Renal cortical epithelial cell (primary cell): ENCODE measurements at places on chromosomes 11 and 22. TPM values are rescaled to one million over a fixed set of nuclear protein-coding genes. Genes with fewer than 3 reads are reported as not detected.
A peak's percentile ranks its signal among the peaks of the same experiment; 100 is the strongest.

GRCh38 chr11:66643745-66644437, 5.4 kb downstream of the RBM4 start:
- no peak for DNase-seq

- DNase-seq: no peak
Observed at GRCh38 chr22:46089426-46090035, 60.8 kb upstream of the PPARA start.

DNA sequence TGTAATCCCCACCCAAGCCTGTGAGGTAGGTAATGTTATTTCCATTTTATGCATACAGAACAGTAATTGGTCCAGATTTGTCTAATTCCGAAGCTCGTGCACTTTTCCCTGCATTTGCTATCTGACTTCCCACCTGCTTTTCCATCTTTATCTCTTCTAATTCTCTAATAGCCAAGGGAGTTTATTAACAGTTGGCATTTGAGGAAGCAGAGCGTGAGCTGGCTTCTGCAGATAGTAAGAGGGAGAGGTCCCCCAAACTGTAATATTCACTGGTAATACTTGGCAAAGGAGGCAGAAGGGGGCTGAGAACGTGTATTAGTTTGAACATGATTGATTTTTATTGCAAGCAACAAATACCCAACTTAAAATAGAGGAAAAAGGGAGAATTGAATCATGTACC, 110.8 kb upstream of the SPON1 start:
- no peak for DNase-seq

- no peak for DNase-seq
Observed at GRCh38 chr22:39620924-39621690, 50.6 kb downstream of the CACNA1I start.

GRCh38 chr11:10351765-10352641, 47.1 kb downstream of the ADM start:
- DNase-seq: peak; percentile 88

GRCh38 chr11:7204778-7205177, 46.9 kb upstream of the SYT9 start:
- peak; percentile 73 for DNase-seq

DNA sequence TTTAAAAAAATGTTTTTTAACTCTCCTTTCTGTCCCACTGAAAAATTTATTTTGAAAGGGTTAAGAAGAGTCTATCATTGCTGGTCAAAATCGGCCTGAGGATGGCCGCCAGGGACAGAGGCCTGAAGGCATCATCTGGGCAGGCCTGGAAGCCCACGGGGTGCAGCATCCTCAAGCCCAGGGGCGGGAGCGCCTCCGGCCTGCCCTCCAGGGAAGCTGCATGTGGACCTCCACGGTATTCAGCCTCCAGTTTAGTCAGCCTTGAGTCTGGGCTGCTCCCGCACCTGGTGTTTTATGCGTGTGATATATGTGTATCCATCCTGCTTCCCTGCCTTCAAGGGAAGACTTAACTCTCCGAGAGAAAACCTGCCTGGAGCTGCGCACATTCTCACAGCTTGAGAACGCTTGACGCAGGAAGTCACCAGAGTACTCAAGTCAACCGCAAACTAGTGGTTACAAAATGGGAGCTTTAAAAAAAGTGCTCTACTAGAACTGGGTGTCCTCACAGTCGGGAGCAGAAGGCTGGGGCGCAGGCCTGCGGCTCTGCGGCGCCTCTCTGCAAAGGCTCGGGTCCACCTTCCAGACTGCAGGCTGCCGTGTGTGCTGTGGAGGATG, 13.6 kb upstream of the BID start:
- DNase-seq: no peak

DNA sequence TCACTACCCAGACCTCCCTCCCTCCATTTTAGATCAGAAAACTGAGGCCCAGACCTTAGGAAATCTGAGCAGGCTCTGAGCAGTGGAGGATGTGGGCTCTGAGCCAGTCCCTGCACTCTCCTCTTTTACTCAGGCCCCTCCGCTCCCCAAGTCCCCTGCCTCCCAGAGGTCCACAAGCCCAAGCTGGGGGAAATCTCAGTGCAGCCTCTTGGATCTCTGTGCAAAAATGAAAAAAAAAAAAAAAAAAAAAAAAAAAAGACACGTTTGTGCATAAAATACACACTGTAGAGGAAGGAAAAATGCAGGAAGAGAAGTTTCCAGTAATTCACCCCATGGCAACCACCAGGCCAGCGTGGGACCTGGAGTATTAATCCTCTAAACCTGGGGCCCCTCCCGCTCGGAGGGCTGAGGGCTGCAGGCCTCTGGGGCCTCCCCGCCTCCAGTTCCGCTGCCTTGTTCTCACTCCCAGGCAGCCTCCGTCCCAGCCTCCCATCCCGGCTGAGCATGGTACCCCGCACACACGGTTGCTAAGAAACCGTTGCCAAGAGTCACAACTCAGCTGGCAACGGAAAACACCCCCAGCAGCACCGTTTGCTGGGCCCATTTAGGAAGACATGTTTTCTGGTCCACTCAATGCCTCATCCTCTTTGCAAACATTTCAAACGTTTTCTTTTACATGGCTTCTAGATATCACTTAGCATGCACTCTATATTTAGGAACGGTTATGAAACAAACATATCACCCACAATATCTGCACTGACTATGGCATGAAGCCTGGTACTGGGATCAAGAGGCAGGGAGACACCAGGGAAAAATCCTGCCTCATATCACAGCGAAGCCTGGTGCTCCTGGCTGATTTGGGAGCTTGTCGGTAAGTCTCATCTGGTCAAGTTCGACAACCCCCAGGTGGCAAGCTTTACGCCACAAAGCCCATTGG, 227.5 kb downstream of the CTTN start:
- DNase-seq: no peak

DNA sequence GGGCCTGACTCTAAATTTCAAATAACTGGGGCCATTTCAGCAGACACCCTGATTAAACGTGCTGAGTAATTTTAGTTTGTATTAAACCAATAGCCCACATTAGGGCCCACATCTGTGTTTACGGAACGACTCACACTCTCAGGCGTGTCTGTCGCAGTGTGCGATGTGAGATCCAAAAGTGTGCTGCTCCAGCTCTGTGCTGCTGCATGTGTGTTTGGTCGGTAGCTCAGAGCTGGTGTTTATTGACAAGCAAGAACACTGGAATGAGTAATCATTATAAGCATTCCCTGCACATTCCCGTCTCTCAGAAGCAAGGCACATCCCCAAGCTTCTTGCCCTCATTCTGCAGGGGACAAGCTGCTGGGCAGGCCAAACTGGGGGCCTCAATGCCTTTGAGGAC, 7.8 kb downstream of the OPCML start:
- no peak for DNase-seq

DNA sequence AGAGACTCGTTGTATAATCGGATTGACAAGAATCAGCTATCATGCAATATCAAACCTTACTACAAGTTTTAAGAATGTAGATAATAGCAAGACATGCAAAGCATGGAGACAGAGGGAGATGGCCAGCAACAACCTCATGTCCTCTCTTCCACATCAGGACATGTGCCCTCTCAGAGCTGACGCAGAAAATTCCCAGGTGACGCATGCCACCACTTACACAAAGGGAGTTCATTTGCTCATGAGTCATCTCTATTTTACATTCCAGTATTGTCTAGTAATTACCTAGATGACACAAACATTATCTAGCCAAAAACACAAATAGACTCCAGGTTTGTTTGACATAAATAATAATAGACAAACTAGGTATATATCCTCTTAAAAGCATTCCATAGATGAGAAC, 38.1 kb upstream of the OPCML start:
- DNase-seq: no peak

- DNase-seq: peak; percentile 98
Observed at GRCh38 chr11:85685820-85686459, at the start of gene CCDC89. Gene CCDC89 (minus strand): TSS chr11:85686195. CDS start chr11:85686130, 65 bp downstream.

The DNAJB7 gene
- total RNA-seq: not detected in 2 replicates

GRCh38 chr11:19628018-19628417, 84.6 kb upstream of the NAV2 start:
- DNase-seq: no peak

DNA sequence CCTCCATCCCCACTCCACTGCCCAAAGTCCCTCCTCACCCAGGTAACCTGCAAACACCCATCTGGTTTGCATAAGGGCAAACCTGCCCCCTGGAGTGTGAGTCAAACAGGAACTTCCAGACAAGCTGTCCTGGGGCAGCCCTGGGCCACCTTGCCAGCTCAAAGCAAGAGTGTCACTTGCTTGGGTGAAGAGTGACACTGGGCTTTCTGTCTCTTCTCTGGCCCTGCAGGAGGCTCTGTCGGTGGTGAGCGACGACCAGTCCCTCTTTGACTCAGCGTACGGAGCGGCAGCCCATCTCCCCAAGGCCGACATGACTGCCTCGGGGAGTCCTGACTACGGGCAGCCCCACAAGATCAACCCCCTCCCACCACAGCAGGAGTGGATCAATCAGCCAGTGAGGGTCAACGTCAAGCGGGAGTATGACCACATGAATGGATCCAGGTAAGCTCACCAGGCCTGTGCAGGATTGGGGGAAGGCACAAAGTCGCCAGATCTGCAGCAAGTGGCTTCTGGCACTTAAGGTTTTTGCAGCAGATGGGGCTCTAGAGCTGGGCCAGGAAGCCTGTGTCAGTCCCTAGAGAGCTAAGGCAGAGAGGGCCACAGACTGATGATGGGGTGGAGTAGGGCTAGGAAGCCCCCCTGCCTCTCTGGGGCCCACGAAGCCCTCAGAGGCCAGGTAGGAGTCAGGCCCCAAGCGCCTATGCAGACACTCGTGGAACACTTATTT, 64.2 kb downstream of the FLI1 start:
- no peak for DNase-seq

The C22orf15 gene
- not detected in 2 replicates for total RNA-seq

GRCh38 chr11:1771273-1771672, 7.5 kb upstream of the CTSD start:
- no peak for DNase-seq

DNA sequence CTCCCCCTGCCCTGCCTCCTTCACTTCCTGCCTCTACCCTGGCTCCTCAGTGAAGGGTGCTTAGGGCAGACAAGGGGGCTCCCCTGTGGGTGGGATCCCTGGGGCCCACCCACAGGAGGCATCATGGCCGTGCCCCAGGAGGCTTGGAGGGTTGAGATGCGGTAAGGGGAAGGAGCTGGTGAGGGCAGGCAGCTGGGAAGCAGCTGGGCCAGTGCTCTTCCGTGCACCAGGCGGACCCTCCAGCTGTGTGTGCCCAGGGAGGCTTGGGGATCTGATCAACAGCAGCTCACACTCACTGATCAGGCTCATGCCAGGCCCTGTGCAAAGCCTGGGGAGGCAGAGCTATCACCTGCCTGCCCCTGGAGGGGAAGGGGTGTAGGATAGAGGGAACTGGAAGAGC, 59.3 kb upstream of the TTLL12 start:
- DNase-seq: no peak

The C11orf97 gene
- total RNA-seq: 0.20 TPM in 1 of 2 replicates, not detected in the other

GRCh38 chr22:46067159-46068111, 82.9 kb upstream of the PPARA start:
- DNase-seq: no peak

The BEST1 gene
- total RNA-seq: 1.1 and 1.4 TPM in 2 replicates

The MGAT3 gene
- total RNA-seq: 0.40 TPM in 1 of 2 replicates, not detected in the other

DNA sequence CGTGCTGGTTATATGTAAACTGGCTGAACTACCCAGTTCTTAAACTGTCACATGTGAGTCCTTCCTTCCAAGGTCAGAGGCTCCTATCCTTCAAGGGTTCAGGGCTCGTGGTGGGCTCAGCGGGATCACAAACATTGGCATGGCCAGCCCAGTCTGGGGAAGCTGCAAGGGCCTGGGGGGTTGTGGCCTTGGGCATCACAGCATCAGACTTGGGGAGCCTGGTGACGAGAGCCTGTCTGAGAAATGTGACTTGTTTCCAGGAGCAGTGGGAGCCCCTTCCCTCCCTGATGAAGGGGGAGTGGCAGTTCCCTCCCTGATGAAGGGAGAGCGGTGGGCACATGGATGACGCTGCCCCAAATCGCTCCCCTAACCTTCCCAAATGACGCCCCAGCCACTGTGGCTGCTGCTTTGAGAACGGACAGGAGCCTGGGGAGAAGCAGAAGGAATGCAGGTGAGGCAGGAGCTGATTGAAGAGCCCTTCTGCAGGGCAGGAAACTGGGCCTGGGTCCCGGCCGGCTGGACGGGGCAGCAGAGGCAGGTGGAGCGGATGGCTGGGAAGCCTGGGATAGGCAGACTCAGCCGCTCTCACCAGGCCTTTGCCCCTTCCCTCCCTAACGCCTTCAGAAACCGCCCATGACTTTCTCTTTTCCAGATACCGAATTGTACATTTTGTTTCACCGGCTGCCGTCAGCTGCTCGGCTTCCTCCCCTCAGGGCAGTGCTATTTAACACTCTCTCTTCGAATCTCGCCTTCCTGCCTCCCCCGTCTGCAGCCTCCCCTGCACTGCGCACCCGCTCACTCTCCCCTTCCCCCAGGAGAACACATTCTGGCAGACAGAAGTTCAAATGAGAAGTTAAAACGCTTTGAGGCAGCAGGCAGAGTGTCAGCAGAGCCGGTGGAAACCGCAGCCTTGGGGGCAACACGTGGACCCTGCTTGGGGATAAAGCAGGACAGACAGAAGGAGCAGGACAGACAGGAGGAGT, 1486.7 kb downstream of the BRD1 start:
- DNase-seq: no peak

DNA sequence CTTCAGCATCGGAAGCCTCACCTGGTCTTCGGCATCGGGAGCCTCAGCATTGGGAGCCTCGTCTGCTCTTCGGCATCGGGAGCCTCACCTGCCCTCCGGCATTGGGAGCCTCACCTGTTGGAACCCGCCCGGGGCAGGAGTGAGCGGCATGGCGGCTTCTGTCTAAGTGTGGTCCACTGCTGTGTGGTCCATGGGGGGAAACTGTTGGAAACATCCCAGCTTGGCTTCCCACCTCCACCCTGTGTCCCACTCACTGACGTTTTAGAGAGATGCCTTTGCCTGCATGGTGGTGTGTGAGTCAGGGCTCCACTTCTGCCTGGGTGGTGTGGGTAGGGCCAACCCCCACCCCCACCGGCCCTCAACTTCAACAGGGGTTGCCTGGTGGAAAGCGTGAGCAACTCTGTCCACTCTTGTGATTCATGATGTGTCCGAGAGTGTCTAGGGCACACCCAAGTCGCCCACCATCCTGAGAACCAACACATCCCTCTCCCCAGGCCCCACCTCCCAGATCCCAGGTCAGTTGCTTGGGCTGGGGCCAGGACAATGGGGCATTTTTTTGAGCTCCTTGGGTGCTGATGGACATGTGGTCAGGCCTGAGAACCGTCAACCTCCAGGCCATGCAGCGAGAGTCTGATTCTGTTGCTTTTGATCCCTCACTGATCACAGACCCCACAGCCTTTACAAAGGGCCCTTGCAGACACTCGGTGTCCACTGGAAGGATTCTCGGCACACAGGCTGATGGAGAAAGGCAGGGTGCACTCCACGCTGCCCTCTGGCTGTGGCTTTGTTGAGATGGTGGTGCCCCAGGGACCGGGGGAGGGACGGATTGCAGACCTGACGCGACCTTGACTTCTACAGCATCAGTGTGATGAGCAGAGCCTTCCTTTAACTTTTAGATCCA, 406.7 kb downstream of the TBC1D22A start:
- no peak for DNase-seq

The POTEH gene
- not detected in 2 replicates for total RNA-seq
